ENCODE measurements at places on chromosomes 2 and 18.

DNA sequence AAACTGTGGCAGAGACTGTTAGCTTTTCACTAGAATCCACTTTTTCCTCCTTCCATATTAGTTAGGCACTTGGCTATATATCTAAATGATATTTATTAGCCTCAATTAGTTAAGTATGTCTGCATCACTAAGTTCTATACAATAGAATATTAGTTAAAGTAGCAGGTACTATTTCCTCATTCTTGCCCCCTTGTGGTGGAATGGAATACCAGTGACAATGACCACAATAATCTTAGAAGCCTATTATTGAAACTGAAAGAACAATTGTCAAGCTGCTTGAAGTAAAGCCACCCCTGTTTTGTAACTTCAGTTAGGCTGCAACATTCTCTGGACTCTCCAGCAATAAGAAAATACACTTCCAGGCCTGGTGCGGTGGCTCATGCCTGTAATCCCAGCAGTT is 476.3 kb upstream of the VWC2L start:
- DNase-seq, result peak; percentile 17

DNA sequence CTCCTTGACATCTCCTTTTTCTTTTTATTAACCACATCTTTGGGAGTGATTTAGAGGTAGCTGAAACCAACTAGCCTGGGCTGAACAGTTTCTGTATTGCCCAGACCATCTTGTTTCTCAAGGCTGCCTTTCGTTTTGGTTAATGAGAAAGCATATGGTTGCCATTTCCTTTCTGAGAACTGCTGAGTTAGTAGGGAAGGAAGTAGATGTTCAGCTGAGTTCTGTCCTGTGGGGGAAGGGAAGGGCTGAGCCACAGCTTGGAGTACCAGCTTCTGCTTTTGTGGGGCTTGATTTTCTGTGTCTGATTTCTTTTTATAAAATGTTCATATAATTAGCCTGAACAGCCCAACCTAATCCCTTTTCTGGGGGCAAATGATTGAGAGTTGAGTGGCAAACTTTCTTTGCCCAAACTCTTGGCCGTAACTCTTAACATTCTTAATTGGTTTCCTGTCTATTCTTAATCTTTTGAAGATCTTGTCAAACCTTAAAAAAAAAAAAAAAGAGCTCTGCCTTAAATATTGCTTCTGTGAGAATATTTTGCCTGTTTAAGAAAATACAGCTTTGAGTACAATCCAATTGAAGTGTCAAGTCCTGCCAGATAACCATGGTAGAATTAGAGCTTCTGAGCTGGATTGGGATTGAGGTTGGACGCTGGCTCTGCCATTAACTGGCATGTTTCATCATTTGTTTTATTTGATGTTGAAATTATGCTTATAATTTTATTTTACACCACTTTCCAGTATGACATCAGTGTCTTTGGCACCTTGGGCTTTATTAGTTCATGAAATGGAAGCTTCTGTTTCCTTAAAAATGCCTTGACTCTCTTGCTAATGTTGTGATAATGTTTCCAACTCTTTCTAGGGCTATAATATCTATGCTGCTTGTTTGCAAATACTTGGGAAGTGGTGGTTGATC is 1.9 kb upstream of the NABP1 start:
- peak; percentile 37 for DNase-seq

DNA sequence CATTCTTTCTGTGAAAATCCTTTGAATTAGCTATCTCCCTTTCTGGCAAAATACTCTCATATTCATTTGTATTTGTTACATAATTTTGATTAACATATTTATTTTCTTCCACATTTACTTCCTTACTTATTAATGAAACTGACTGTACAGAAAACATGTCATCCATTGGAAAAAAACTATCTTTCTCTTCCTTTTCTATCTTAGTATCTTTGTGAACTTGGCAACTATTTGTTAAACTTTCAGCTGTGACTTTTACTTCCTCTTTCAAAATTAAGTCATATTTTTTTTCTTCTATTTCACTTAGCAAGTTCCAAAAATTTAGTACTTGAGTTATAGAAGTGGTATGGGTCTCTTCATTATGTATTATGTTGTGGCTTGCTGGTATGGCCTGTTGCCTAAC is 2.6 kb downstream of the RAD51AP2 start:
- no peak for DNase-seq

GRCh38 chr2:195659114-195659513 is 2.1 kb downstream of the SLC39A10 start:
- DNase-seq, result peak; percentile 69

- DNase-seq, result no peak
Observed at GRCh38 chr2:57669570-57669969, 377.0 kb upstream of the VRK2 start.

- DNase-seq, result peak; percentile 33
Observed at GRCh38 chr2:118185210-118186109, 97.2 kb downstream of the INSIG2 start.

Data from CD8-positive, alpha-beta memory T cell (primary cell).